CD4-positive, alpha-beta T cell treated with Interleukin-10 for 1 hour (primary cell): ENCODE measurements at places on chromosomes 2 and 18.

- no peak for DNase-seq
These were observed 2.1 kb upstream of the RFTN2 start for GRCh38 chr2:197677483-197677882.

- DNase-seq = no peak
These were observed 11.4 kb downstream of the G6PC2 start for GRCh38 chr2:168912466-168912865.

GRCh38 chr2:200101922-200102321 is 146.5 kb downstream of the MAIP1 start:
- DNase-seq = no peak

- DNase-seq = no peak
These were observed 308.5 kb downstream of the NRXN1 start for GRCh38 chr2:50723286-50723938.

- no peak for DNase-seq
These were observed 547.5 kb upstream of the NRXN1 start for GRCh38 chr2:51579412-51579811.

GRCh38 chr2:182858671-182859070 is 7.8 kb downstream of the FRZB start:
- DNase-seq = no peak

DNA sequence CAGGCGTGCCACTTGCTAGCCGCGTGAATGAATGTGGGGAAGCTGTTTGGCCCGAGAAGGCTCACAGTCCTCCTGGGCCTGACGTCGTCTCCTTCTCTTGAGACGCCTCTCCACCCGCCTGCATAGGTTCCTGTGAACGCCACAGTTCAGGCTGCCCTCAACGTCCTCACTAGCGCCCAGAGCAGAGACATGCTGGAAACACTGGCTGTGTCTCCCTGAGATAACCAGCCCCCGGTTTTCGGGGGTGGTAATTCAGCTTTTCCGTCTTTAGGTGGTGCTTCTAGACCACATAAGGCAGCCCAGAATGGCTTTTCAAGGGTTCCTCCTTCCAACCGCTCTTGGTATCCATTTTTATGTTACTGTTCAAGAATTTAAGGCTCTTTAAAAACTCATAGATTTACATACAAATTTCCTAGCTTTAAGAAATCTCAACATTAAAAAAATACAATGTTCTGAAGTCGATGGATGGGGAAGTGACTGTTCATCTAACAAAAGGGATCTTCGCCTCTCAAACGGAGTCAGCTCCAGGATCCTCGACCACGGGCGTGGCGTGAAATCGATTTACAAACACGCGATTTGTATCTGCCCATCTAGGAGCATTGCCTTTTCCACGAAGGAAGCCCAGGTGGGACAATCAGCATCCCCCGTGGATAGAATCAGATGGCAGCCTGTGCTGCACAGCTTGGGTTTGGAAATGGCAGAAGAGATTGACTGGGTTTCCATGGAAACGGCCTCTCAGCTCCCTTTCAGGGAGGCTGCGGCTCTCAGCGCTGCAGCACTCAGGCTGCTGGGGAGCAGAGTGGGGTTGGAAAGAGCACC is 110.6 kb upstream of the PXDN start:
- DNase-seq = no peak

DNA sequence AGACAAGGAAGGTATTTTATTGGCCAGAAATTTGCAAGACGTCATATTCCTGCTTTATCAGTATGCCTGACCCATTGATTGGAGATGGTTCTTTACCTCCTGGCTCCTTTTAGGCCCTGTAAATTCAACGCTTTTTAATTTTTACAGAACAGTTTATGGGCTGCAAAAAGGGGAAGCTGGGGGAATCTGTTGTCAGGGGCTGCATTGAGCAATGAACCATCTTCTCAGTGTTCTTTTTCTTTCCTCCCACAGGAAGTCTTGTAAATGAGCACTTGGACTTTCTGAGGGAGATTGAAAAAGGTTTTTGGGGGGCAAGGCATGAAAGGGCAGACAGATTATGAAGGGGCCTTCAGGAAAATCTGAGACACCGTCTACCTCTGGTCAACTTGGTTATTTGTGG is 503.6 kb upstream of the TNP1 start:
- no peak for DNase-seq

DNA sequence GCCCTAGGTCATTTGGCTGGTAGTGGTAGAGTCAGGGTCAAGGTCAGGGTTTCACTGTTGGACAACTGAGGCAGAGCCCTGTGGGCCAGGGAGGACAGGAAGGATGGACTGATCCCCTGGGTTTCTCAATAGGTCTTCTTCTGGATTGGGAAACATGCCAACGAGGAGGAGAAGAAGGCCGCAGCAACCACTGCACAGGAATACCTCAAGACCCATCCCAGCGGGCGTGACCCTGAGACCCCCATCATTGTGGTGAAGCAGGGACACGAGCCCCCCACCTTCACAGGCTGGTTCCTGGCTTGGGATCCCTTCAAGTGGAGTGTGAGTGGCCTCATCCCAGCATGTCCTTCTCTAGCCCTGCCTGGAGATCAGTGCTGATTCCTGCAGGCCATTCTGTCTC is 18.1 kb downstream of the VIL1 start:
- no peak for DNase-seq

DNA sequence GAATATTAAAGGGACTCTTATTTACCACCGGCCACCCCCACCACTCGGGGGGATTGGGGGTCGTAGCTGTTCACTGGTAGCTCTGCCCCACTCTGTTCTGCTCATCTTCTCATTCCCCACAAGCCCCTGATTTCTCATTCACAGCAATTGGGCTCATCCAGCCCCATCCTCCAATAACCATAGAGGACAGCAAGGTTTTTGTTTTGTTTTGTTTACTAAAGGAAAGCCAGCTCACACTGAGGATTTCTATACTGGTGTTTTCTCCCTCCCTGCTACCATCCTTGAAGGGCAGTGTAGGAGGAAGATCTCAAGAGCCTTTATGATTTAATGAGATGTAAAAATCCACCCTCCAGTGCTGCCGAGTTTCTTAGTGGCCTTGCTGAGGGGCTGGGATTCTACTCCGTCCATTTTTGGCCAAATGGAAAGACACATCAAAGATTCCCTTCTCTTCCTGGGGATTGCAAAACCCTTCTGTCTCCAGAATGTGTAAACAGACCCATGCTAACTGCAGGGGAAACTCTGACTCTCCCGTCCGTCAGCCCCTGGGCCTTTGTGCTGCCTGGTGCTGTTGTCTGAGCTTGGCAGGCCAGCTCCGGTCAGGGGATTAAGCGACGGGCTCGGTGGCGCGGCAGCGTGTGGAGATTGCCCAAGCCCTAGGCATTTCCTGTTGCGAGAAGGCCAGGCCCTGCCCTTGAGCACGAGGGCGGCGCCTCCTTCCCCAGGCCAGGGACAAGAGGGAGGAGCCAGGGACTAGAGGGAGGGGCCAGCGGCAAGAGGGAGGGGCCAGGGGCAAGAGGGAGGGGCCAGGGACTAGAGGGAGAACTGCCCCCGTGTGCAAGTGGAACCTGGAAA is 165.0 kb downstream of the ANTXR1 start:
- DNase-seq = peak; percentile 29

- peak; percentile 12 for DNase-seq
These were observed 59.7 kb downstream of the MAP4K3 start for GRCh38 chr2:39377226-39377939.

- no peak for DNase-seq
These were observed 77.2 kb upstream of the STK17B start for GRCh38 chr2:196248467-196249094.

DNA sequence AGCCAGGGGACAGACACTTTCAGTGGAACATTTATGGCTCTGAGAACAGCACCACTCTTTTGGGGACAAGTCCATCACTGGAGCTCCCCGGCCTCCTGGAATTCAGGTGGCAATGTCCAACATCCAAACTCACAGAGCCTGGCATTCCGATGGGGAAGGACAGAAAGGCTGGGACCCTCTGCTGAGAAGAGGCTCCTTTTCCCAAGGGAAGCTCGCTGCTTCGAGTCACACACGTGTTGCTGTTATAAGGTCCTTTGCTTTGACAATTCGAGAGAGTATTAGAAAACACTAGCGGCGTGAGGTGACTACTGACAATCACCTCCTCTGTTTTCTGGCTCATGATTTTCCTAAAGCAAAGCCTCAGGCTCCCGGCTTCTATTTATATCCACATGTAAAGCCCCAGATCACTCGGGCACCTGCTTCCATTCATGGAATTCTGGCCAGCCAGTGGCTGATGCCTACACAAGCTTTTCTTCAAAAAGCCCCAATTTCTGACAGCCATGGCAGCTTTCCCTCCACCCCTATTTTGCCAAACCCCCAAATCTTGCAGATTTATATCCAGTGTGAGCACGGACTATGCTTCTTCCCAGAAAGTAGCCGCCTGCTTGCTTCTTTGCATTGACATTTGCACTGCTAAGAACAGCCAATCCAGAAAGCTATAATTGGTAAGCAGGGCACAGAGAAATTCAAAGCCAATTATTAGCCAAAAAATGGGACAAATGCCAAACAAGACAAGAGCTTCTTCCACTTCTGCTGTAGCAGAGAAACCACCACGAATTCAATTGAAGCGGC is 67.3 kb downstream of the NDUFA10 start:
- no peak for DNase-seq

GRCh38 chr18:62452280-62452831 is 70.5 kb upstream of the ZCCHC2 start:
- DNase-seq = no peak

GRCh38 chr2:23782646-23783045 is 144.3 kb downstream of the ATAD2B start:
- DNase-seq = no peak

DNA sequence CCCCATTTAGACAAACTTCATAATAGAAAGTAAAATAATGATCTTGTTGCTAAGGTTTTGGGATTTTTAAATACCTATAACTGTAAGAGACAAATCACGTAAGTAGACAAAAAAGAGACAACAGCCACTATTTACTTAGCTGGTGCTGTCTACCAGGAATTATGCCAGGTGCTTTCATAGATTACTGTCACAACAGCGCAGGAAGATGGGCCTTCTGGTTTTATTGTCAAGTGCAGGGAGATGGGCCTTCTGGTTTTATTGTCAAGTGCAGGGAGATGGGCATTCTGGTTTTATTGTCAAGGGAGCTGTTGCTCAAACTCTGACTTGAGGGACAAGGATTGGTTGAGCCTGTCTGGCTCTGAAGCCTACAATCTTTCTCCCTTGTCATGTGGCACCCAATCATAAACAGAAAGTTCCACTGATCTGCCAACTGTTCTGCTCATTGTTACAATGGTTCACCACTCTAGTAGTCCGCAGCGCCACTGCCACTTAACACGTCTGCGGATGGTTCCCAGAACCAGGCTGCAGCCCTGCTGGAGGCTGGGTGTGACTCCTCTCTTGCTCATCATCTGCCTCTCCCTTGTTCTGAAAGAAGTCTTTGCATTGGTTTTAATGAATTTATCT is 95.0 kb downstream of the RNF144A start:
- no peak for DNase-seq

DNA sequence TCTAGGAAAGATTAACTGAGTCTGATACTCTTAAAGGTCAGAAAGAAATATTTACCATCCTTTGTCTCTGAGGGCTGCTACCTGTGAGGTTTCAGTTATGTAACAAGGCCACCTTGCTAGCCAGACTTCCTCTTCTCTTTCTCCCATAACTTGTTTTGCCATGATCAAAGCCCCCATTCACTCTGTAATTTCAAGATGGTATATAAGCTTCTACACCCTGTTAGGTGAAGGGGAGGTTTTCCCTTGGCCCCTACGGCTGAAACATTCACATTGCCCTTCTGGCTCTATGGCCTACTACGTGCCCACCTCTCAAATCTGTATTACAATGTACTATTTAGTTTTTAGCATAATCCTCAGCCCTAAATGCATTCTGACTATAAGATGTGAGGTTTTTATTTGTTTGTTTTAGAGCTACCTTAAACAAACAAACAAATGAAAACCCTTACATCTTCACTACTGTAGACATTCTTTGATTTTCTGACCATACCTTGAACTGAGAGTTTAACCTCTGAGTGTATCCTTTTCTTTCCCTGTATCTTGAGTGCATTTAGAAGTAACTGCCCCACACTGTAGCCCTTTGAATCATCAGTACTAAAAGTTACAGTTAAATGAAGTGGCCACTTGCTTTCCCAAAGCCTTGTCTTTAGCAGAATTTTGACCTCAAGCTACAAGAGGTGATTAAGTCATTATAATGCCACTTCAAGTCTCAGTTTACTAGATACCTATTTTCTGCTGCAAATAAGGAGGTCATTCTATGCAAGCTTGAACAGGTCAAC is 332.2 kb downstream of the SOCS6 start:
- DNase-seq = no peak

DNA sequence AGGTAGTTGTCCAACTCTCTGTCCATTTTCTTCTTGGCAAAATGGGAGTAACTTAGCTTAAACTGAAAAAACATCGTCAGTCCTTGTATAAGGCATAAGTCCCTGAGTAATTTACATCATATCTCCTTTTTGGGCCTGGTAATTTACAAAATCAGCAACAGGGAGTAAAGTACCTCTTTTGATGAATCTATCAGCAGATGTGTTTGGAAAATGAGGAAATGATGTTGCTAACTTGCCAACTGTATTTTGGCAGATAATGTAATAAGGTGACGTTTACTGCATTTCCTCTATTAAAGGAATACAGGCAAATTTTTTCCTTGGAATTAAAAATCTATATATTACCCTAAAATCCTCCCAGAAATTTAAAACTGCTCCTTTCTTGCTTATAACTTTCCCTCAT is 29.2 kb downstream of the ANKRD44 start:
- DNase-seq = no peak

GRCh38 chr18:77054288-77054605 is 78.3 kb downstream of the MBP start:
- DNase-seq = peak; percentile 44

GRCh38 chr2:75336451-75336850 is 137.1 kb upstream of the TACR1 start:
- DNase-seq = no peak

DNA sequence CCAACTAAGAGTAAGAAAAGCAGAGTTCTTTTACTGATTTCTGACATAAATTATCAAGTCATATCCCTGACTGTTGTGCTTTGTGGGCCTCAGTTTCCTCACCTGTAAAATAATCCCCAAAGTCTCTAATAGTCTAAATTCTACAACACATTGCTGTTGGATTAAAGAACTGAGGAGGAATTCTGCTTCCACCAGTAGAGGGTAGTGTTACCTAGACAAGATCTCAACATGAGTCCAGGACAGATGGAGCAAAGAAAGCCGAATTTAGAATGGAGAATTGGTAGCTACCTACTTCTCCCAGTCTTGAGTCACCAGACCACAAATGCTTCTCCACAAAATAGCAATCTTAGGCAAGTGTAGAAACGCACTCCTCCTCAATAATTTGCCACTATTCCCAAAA is 462.5 kb upstream of the FSHR start:
- DNase-seq = no peak

GRCh38 chr2:238406221-238406997 is 20.3 kb upstream of the ASB1 start:
- no peak for DNase-seq
